ENCODE measurements at places on chromosomes 3 and 15. TPM values are rescaled to one million over a fixed set of nuclear protein-coding genes. Genes with fewer than 3 reads are reported as not detected.

GRCh38 chr3:172987273-172987672, 153.8 kb downstream of the SPATA16 start:
- DNase-seq: no peak

DNA sequence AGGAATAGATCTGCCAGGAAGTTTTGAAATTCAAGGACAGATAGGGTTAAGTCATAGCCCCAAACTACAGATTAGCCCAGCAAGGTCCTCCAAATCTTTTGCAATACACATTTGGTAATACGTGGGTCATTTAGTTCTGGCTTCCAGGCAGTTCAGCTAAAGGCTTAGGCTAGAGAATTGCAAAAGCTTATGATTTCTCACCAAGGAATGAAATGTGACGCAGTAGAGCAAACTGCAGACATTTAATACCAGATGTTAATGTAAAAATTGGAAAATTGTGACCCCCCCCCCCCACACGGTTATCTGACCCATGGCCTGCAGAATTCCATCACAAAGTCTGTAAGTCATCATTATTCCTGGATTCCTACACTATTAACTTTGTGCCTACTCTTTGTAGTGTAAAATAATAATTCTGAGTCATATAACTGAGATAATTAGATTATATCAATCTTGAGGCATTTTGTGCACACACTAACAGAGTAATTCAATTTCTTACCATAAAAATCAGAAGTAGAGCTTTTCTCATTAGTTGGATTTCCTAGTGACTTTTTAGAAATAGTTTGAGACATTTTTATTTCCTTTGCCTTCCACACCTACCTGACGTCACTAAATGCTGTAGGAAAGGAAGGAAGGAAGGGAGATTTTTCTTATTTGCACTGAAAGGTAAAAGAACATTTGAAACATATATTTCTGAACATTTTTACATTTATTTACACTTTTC, 235.2 kb downstream of the DTWD1 start:
- DNase-seq: no peak

DNA sequence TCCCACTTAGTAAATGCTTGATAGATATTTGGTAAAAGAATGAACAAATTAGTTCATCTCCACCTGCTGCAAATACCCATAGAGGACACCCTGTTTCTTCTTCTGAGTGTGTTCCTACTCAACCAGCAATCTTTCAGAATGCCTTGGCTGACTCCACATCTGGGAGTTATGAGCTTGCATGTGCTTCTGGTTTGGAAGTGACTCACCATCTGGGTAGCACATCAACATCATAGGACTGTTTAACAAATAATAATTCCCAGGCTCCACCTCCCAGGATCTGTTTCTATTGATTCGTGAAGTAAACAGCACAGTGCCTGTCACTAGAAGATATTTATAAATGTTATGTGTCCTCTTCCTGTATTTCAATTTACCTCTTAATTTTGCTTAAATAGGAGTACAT, 580.1 kb downstream of the ROBO2 start:
- DNase-seq: no peak

DNA sequence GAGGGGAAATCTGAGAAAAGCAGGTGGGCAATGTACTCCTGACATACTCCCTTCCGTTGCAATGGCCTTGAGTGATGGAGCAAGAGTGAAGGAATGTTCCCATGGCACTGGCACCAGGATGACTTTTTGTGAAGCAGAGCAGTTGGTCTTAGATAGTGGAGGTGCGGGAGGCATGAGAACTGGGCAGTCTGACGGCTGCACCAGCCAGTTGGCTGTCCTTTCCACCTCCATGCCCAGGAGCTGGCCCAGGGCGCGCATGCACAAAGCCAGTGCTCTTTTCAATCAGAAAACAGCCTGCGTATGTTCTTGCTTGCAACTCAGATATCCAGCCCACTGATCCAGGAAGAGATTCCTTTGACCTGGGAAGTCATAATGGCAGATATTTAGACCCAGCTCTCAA, 136.8 kb downstream of the PGPEP1L start:
- no peak for DNase-seq

KBTBD8 gene
- total RNA-seq: 0.55 TPM

DNA sequence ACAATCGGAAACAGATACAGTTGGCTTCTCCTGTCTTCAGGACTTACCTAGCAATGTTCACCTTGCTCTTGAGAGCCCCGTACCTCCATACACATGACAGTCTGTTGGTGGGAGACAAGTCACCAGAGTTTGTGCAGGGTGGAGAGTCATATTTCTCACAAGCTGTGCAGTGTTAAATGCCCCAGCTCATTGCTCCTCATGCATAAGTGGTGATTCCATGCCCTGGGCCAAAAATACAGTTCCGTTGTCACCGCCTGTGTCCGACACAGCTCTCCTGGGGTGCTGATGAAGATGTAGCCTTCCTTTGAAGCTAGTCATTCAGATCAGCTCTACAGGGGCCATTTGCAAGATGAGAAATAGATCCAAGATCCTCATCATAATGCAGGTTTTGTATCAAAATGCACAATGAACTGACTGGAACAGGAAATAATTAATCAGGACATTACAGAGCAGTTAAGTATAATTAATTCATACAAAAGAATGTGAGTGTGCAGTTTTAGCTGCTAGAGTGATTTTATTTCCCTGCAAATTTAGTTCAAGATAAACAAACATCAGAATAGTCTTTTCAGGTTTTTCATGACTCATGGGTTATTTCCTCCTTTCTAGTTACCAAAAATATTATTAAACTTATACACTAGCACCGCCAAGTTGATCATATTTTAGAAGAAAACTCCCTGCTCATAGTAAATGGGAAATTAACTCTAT, 66.5 kb downstream of the CD47 start:
- DNase-seq: no peak

MGLL gene
- 41.7 TPM for total RNA-seq

GRCh38 chr3:179021119-179021903, 50.3 kb downstream of the ZMAT3 start:
- DNase-seq: no peak

DNA sequence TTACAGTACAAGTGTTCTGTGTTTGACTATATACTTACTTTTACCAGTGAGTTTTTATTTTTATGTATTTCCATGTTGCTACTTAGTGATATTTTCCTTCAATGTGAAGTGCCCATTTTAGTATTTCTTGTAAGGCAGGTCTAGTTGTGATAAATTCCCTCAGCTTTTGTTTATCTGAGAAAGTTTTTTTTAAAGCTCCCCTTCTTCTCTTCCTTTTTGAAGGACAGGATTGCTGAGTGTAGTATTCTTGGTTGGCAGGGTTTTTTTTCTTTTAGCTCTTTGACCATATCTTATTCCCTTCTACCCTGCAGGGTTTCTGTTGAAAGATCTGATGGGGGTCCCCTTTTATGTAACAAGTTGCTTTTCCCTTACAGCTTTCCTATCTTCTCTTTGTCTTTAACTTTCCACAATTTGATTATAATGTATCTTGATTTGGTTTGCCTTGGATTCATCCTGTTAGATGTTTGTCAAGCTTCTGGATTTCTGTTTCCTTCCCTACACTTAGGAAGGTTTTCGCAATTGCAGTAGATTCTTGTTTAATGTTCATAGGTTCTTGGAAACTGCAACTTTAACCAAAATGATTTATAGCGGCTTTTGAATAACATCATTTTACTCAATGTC, 7.9 kb downstream of the PLAAT1 start:
- DNase-seq: no peak

ACOX2 gene
- total RNA-seq: 33.8 TPM

DNA sequence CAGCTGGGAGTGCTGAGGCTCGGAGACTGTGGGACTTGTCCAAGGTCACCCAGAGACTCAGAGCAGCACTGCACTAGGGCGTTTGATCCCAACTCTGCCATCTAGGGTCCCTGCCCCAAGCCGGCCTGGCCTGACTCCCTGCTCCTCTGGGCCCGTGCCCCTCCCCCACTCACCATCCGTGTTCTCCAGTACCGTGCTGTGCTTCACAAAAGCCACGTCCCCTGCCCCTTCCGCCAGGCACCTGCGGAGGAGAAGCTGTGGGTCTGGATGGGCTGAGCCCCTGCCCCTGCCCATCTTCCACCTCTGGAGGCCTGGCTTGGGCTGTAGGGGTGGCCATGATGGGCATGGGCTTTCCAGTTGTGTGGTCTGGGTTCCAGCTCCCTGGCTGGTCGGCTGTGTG, 8.4 kb downstream of the MELTF start:
- DNase-seq: peak; percentile 46

MYNN gene
- total RNA-seq: 22.5 TPM

- DNase-seq: no peak
These were observed 18.6 kb upstream of the ZBTB20 start for GRCh38 chr3:115165701-115166100.
